ENCODE measurements at places on chromosomes 7 and 10. TPM values are rescaled to one million over a fixed set of nuclear protein-coding genes. Genes with fewer than 3 reads are reported as not detected.

GRCh38 chr7:16083931-16084330, 337.4 kb downstream of the CRPPA start:
- no peak for DNase-seq

GRCh38 chr7:51246258-51247245, 70.1 kb downstream of the COBL start:
- no peak for DNase-seq

The SORBS1 gene
- 26.1 TPM for polyA plus RNA-seq

- DNase-seq, result no peak
Measured at GRCh38 chr10:97347317-97347716, 12.8 kb upstream of the FRAT2 start.

DNA sequence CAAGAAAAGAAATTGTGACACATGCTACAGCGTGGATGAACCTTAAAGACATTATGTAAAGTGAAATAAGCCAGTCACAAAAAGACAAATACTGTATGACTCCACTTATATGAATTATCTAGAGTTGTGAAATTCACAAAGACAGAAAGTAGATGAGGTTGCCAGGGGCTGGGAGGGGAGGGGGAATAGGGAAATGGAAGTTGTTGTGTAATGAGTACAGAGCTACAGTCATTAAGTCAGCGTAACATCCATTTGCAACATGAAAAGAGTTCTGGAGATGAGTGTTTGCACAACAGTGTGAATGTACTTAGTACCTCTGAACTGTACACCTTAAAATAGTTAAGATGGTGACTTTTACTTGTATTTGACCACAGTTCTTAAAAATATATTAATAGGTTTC, 112.1 kb upstream of the CDK1 start:
- no peak for DNase-seq

GRCh38 chr10:94038024-94038423, 44.3 kb downstream of the PLCE1 start:
- DNase-seq, result no peak

- DNase-seq, result no peak
Measured at GRCh38 chr7:1209097-1209496, 23.6 kb upstream of the UNCX start.

DNA sequence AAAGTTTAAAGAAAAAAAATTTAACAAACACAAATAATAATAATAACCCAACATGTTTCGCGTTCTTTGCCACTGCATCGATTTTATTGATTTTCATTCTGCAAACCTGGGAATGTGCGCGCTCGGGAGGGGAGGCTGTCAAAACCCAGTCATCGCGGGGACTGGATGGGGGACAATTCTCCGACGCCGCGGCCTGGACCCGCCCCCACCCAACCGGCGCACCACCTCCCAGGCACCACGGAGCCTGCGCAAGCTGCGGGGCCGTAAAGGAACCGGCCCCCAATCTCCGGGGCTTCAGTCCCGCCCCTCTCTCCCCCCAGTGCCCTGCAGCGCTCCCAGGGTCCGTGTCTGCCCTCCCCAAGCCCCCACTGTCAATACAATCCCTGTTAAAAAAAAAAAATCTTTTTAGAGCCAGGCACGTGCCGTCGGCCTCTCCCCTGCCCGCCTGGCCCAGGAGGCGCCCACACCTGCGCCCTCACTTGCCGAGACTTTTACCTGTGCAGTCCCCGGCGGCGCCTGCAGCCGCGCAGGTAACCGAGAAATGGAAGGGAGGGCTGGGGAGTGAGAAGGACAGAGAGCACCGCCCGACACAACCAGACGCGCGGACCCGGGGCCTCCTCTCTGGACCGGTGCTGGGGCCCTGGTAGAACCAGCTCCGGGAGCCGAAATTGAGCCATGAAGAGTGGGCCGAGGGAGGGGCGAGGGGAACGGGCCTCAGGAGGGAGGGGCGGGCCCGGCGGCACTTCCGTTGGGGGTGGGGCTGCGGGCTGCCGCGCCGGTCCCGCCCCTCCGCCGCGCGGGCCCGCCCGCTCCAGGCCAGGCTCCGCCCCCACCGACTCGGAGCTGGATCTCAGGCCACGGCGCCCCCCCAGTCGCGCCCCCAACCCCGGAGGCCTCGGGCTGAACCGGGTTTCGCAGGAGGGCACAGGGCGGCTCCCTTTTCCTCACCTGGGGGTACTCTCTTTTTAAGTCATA, 7.6 kb upstream of the ZNF503 start:
- DNase-seq, result no peak

DNA sequence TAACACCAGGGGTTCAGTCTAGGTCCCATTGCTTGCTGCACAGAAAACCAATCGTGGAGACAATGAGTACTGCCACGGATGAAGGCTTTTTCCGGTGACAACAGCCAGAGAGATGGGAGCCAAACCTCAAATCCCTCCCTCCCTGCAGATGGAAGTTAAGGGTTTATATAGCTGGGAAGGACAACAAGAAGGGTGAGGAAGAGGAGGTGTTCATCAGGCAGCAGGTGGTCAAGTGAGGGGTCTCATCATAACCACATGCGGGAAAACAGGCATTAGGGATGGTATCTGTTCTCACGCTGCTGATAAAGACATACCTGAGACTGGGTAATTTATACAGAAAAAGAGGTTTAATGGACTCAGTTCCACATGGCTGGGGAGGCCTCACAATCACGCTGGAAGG, 91.3 kb downstream of the MKX start:
- DNase-seq, result no peak

The SLC13A4 gene
- polyA plus RNA-seq, result 1.2 TPM

DNA sequence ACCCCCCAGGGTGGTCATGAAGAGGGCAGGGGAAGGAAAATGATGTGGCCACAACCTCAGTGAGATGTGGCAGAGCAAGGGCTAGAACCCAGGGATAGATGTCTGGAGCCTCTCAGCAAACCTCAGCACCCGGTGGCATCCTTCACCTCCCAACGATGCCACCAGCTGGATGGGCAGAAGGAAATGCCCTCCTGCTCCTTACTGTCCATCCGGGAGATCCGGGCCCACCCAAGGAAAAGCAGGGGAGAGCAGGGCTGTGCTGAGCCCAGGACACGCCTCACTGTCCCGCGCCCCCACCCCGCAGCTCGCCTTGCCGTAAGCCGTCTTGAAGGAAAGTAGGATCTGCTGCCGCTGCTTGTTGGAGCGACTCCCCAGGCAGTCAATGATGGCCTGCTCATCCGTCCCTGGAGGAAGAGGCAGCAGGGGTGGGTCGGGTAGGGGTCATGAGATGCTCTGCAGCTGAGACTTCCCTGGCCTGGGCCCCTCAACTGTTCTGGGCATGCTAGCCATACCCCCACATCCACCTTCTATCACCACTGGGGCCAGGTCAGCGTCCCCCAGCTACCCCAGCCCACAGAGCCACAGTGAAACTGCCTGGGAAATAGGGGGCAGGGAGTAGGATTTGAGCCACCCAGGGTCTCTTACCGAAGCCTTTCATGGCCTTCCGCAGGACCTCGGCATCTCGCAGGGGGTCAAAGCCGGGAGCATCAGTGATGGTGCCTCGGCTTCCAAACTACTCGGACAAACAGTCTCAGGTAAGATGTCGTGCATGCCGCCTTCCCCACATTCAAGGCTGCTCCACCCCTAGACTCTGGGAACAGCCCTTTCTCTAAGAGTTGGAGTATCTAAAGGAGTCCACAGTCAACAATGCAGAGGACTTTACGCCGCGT, 34.3 kb downstream of the PLAC9 start:
- DNase-seq, result no peak

DNA sequence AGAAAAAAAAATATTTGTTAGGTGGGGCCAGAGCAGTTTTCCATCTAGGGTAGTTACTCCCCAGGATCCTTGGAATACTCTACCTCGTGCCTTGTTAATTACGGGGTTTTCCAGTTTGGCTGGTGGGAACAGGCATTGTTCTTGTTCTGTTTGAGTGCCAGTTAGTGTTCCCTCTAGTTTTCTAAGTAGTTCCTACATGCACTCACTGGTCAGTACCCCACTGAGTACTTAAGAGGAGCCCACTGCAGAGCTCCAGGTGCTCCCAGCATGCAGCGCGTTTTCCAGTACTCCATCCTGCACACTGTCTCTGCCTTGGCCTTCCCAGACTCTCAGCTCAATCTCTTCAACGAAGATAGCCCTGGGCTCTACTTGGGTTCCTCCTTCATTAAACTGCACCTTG, 58.0 kb downstream of the AHCYL2 start:
- no peak for DNase-seq

DNA sequence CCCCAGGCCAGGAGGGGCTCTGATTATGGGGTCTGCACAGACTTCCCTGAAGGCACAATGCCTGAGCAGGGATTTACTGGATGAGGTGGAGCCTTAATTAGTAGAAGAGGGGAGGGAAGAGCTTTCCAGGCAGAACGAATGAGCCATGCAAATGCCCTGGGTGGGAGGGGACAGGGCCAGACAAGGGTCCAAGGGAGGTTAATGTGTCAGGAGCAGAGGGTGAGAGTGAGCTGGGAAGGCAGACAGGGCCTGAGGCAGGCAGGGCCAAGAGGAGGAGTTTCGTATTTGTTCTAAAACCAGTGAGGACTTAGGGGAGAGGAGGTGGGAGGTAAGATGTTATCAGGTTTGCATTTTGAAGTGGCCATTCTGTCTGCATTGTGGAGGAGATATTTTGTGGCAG, 65.3 kb downstream of the NPY start:
- no peak for DNase-seq

The SRI gene
- polyA plus RNA-seq, result 184 TPM

The HSPA12A gene
- polyA plus RNA-seq, result 33.9 TPM

The FAM25A gene
- polyA plus RNA-seq, result not detected

The GPR37 gene
- polyA plus RNA-seq, result 1.2 TPM

DNA sequence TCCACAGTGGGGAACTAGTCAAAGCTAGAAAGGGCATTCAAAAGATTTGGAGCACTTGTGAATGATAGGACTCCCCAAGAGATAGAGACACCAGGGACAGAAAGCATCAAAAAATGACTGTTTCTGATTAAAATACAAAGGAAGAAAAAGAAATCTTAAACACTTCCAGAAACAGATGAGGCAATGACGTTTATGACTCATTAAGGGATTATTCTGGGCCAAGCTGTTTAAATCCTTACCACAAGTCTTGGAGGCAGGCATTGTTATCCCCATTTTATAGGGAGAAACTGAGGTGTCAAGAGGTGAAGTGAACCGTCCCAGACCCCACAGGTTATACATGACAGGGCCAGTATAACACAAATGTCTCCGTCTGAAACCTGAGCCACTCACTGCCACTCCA, 68.3 kb upstream of the AMPH start:
- no peak for DNase-seq

GRCh38 chr10:77289027-77289501, 348.5 kb downstream of the KCNMA1 start:
- DNase-seq, result no peak

- no peak for DNase-seq
Measured at GRCh38 chr7:154696556-154696955, 306.4 kb downstream of the PAXIP1 start.

DNA sequence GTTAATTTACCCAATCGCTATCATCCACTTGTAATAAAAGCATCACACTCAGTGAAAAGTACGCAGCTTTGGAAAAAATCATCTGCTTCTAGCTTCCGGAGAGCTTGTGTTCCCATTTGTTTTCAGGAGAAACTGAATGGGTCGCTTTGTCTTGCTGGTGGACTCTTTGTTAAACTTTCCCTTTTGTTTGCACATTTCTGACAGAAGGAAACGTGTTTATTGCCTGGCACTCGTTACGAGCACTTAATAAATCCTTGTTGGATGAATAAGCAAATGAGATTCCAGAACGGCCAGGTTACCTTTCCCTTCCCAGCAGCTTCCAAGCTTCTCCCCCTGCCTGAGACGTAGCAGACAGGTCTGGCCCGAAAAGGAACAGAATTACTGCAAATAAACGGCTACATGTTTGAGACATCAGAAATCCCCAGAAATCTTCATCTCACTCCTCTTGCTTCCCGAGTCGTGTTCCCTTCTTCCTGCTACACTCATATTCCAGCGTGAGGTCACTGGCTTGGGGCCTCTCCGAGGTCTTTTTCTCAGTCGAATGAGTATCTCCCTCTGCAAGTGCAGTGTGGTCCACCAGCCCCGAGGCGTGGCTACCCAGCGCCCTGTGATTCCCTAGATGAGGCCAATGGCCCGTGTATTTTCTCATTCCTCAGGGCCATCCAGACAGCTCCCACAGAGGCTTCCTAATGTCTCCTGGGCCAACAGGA, 167.2 kb downstream of the FRMD4A start:
- no peak for DNase-seq

The RSPH10B2 gene
- 0.96 TPM for polyA plus RNA-seq

GRCh38 chr7:2876031-2876731, 32.1 kb upstream of the GNA12 start:
- no peak for DNase-seq

- DNase-seq, result no peak
Measured at GRCh38 chr7:124366118-124366517, 333.3 kb upstream of the TMEM229A start.
